H9 (cell line): ENCODE measurements at places on chromosomes 7 and 10.

DNA sequence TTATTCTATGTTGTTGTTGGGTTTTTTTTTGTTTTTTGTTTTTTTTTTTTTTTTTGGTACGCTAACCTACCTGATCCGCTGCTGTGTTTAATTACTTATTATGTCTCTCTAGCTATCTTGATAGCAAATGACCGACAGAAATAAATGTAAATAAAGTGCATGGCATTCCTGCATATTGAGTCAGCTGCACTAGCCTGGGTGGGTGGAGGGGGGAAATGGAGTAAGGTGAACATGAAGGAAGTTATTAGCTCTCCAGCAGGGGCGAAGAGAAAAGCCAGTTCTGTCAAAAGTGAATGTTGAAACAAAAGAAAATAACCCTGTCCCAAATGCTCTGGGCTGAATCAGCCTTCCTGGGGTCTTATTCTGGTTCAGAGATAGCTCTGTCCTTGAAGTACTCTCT is 210.7 kb upstream of the MDFIC start:
- no peak overlapping the region for H3K4me3 ChIP-seq
- no peaks in the 10 kb centered on the region for H3K27me3 ChIP-seq
- DNase-seq, result no peak
- H3K4me1 ChIP-seq, result peaks cover 18% of the 10 kb centered on the region; the same call in 1 of the 2 replicates
- H3K27ac ChIP-seq, result no peak overlapping the region
- H3K36me3 ChIP-seq, result no peaks in the 10 kb centered on the region

DNA sequence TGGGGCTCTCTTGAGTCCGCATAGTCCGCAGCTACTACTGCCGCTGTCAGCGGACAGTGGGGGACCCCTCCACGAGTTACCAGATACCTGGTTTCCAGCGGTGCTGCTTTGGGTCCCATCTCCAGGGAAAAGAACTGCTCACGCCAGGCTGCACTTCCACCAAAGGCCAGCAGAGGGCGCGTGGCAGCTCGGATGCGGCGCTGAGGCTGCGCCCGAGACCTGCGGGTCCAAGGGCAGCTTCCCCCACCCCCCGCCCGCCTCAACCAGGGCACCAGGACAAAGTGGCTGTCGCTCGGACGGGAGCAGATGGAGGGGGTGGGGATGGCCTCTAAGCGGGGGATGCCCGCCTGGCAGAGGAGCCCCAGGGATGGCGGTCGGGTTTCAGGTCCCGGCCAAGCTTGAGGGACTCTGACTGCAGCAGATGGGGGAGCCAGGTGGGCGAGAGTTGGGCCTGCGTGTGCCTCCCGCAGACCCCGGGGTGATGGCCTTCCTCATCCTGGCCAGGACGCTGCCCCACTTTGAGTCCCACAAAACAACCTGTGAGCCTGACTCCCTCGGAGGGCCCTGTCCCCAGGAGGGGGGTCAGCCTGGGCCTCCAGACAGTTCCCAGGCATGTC is 23.8 kb upstream of the ZNF735 start:
- H3K4me1 ChIP-seq, result no peaks in the 10 kb centered on the region
- no peak for DNase-seq
- no peak overlapping the region for H3K27ac ChIP-seq
- peaks cover 23% of the 10 kb centered on the region for H3K36me3 ChIP-seq

GRCh38 chr7:20323595-20323994 is 7.1 kb upstream of the ITGB8 start:
- no peak overlapping the region for H3K27ac ChIP-seq
- no peaks in the 10 kb centered on the region for H3K36me3 ChIP-seq
- DNase-seq, result no peak
- no peak overlapping the region for H3K4me3 ChIP-seq
- H3K27me3 ChIP-seq, result no peaks in the 10 kb centered on the region

- no peaks in the 10 kb centered on the region for H3K36me3 ChIP-seq
- no peak overlapping the region for H3K27ac ChIP-seq
- no peaks in the 10 kb centered on the region for H3K27me3 ChIP-seq
- no peak for DNase-seq
- H3K4me3 ChIP-seq, result no peak overlapping the region
- H3K4me1 ChIP-seq, result peaks cover 5% of the 10 kb centered on the region
These were observed 71.7 kb downstream of the MAP3K8 start for GRCh38 chr10:30505543-30506298.
